NCI-H1092 (cell line): ENCODE measurements at places on chromosomes 1 and 21.

DNA sequence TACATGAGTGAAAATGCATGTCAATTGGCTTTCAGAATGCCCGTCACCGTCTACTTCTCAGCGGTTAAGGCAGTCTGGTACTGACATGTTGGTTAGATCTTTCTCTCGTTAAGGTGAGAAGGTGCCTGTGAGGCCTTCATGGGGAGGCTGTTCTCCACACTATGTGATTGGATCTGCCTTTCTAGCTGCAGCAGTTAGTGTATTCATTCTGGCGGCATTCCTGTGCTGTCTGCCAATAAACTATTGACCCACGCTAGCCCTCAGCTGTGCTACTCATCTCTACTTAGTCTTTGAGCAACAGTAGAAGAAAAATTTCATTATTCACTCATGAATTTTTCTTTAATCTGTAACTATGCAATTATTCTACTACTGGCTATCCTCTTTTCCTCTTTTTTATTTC is 32.0 kb downstream of the CCSAP start:
- DNase-seq: no peak

DNA sequence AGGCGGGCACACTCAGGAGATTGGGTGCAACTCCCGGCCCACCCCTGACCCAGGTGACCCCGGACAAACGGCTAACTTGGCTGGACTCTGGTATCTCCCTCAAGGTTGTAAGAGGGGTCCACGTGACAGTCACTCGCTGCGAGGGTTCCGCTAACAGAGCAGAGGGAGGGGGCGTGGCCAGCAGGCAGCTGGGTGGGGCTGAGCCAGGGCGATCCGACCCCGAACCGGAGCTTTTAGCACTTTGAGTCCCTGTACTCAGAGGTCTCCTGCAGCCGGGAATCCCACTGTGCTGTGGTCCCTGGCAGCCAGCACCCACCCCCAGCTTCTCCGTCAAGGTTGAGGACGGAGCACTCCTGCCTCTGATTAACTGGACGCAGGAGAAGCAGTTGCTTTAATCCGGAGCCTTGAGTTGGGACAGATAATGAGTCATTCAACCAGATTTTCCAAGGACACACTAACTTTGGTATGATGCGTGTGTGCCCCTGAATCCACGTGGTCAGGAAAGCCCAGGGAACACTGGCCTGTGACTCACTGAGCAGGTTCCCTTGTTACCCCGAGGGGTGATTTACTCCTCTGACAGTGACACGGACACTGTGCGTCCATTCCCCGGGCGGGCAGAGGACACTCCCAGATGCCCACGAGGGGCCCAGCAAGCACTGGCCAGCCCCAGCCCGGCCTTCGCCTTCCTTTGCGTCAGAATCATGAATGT is 16.8 kb downstream of the TRPM2 start:
- DNase-seq: no peak

GRCh38 chr1:67285780-67286488 is 21.7 kb upstream of the IL12RB2 start:
- no peak for DNase-seq

DNA sequence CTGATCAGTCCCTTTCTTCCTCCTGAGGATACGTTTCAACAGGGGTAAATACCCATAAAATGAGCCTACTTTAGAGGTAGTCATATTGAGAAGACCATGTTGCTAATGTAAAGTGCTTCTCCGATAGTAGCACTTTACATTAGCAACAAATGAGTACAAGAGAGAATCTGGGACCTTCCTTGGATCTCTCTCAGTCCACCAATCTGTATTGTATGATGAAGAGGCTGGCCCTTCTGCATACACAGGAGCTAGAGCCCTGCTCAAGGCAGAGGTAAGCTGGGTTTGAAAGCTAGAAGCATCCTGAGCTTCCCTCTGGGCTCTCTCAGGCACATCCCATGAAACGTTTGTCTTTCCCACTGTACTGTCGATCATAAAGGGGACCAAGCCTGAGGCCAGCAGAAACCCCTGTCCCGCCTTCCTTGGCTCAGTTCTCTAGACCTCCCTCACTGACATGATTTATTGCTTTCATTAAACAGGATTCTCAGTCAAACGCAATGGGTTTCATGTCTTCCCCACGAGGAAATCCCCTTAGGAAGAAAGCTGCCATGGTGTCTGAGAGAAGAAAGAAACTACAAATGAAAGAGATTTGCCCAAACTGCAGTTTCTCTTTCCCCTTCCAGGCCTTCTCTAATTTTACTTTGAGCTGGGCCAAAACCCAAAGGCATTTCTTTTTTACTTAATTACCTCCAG is 62.8 kb upstream of the BCAR3 start:
- DNase-seq: no peak

GRCh38 chr1:236578661-236579060 is 25.7 kb downstream of the HEATR1 start:
- DNase-seq: no peak

- DNase-seq: no peak
These were observed 346.6 kb upstream of the RUNX1 start for GRCh38 chr21:35395728-35396127.

DNA sequence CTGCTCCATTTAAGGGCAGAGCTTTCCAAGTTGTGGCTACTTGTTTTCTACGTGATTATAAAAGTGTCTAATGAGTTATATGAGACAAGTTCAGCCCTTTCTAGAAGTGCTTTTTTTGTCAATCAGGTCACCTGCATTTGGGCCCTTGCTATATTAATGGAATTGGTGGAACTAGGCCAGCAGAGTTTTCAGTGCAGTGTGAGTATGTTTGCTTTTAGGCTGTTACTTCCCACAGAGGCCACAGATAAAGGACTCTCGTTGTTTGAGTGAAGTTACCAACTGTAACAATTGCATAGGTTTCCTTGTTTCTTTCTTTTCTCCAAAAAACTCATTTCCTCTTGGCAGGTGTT is 10.9 kb downstream of the SMAP2 start:
- DNase-seq: peak; percentile 12

DNA sequence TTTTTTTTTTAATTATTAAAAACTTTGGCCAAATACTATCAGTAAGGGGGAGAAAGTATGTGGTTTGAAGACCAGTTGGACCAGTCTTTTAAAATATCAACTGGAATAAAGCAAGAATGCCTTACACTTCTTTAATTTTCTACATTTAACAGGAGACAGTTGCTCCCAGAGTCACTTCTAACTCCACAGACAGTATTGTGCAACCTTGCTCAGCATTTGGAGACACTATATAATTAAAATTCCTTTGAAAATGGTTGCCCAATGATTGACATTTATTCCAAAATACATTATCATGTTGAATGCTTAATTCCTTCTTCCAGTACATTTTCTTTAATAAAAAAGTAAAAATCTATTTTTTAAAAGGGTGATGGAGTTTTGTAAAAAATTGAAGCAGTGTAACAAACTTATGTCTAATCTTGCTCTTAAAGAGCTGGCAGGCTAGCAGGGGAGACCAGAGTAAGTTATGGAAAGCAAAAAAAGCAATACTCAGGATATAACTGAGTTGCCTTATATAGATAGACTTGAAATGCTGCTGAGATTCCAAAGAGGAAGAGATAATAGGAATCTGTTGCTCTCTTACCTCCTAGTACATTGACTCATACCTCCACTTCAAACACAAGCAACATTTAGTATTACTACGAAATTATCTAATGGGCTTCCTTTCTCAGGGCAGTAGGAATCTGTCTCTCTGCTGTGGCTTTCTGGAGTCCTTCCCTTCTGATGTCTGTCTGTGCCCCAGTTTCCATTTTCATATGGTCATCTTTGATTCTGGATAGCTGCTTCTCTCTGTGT is 69.7 kb upstream of the RGL1 start:
- no peak for DNase-seq

- no peak for DNase-seq
These were observed 154.1 kb downstream of the TGFBR3 start for GRCh38 chr1:91731815-91732214.

DNA sequence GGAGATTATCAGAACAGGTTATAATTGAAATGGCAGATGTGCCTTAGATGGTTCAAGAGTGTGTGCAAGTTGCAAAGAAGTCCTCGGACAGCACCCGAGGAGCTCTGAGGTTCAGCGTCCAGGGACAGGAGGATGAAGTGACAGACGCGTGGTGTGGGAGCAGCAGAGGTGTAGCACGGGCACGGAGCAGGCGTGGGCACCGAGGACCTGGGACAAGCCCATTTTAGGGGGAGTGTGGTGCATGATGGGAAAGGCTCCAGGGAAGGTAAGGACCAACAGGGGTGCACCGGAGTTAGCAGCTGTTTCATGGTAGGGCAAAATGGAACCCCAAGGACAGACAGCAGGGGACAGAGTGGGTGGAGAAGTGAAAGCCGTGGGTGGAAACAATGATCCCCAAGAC is 56.3 kb upstream of the BACE2 start:
- no peak for DNase-seq

DNA sequence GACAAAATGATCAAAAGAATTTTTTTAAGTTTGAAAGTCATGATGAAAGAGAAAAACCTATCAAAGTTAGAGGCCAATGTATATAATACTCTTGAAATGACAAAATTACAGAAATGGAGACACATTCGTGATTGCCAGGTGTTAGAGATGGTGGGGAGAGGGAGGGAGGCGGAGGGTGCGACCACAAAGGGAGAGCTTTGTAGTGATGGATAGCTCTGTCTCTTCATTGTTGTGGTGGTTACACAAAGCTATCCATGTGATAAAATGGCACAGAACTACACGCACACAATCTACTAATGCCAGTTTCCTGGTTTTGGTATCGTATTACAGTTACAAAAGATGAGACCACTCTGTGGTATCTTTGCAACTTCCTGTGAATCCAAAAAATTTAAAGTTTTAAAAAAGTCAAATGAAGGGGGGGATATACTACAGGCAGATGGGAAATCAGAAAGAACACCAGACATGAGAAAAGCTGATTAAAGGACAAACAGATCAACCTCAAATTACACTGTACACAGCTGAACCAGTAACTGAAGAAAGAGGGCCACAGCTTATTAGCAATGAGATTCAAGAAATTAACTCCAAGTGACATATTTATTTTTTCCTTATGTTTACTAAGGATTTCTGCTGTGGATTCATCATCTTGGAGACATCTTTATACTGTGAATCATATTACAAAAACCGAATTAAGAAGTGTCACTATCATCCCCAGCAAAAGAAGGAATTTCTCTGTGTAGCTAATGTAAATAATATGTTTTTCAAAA is 199.1 kb downstream of the SLC45A1 start:
- DNase-seq: no peak

- DNase-seq: no peak
These were observed 1.5 kb downstream of the PAQR6 start for GRCh38 chr1:156246241-156246780.

DNA sequence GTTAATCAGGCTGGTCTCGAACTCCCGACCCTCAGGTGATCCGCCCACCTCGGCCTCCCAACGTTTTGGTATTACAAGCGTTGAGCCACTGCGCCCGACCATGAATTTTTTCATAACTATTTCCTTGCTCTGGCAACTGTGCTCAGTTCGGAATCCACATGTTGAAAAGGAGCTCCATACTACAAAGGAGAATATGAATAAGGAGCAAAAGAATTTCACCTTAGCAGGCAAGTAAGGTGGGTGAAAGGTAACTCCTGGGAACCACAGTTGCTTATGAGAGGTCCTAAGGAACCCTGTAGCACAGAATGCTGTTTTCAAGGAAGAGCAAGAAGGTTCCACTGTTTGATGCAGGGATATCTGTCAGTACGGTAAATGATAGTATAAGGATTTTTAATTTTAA is 29.9 kb upstream of the NADK start:
- no peak for DNase-seq

- no peak for DNase-seq
These were observed 139.8 kb downstream of the ADSS2 start for GRCh38 chr1:244311784-244312532.

DNA sequence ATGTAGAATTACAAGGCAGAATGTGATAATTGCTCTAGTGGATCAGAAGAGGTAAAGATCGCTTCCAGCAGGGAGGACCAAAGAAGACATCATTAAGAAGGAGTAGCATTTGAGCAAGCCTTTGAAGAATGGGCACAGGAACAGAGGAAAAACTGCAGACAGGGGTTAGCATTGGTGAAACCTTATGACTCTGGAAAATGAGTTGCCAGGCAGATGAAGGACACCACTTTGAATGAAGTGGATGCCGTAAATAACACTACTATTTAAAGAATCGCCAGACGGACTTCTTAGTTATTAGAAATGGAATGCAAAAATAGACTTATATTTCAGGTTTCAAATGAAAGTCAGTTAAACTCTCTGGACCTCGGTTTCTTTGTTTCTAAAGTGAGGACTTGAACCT is 727.7 kb downstream of the USP25 start:
- DNase-seq: no peak

DNA sequence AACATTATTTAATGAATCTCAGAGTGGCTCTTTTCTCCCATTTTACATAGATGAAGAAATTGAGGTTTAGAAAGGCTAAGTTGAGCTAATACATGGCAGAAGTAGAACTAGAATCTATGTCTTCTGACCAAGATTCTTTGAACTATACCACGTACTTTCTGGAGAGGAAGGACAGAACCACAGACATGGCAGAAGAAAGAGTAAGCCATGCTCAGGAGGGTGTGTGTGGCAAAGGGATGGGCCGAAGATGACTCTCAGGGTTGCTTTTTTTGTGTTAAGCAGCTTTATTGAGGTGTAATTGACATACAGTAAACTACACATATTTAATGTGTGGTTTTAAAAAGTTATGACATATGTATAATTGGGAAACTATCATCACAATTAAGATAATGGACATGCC is 69.5 kb downstream of the PEX14 start:
- no peak for DNase-seq

DNA sequence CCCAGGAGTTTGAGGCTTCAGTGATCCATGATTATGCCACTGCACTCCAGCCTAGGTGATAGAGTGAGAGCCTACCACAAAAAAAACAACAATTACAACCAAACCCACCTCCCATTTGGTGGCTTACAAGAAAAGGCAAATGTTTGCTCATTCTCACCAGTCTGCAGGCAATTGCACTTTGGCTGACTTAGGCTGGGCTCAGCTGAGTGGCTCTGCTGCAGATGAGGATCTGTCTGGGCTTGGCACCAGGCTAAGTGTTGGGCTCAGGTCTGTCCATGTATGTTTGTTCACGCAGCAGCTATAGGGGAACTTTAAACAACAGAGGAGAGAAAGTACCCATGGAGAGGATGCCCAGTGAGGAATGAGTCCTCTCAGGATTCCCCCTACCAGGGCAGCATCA is 28.0 kb upstream of the COA6 start:
- DNase-seq: no peak

DNA sequence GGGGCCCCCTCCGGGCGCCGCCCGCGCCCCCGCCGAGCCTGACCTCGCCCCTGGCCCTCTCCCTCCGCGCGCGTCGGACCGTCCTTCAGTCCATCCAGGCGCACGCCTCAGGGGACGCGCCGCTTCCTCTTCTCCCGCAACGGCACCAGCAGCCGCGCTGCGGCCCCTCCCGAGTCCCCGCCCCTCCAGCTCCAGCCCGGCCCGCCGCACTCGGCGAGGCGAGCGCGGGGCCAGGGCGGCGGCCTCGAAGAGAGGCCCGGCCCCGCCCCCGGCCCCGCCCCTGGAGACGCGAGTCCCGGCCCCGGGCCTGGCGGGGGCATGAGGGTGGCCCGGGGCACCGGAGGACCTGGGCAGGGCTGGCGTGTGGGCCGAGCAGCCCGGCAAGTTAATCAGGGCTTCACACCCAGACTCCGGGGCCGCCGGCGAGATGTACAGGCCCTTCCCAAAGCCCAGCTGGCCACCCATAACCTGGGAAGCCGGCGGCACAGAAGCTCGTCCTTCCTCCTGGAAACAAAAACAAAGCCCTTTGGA is at the start of gene IGSF3:
IGSF3 (minus strand) TSS at position 159 of the 531 bp plus-strand sequence. CDS start 1,407 bp downstream, outside the sequence.
- peak; percentile 19 for DNase-seq
